ENCODE measurements at places on chromosomes 2 and 18. TPM values are rescaled to one million over a fixed set of nuclear protein-coding genes. Genes with fewer than 3 reads are reported as not detected.

Gene EFR3B
- total RNA-seq: 0.41 TPM

Gene GALNT13
- not detected for total RNA-seq

DNA sequence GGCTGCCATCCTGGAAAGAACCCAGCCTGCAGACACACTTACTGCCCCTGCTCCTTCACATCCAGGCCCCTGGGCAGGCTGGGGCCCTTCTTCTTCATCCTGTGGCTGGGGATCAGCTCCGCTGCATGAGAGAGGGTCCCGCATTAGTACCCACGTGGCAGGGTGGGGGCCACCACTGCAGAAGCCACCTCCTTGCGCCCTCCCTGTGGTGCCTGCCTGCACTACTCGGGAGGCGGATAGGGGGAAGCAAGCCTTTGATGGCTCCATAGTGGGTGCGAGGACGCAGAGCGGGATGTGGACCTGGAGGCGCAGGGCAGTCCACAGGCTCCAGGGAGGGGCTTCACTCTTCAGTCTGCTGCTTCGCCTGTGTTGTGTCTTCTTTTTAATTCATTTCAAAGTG is 46.7 kb downstream of the GPC1 start:
- DNase-seq: no peak

GRCh38 chr2:237056287-237056875 is 29.3 kb upstream of the COPS8 start:
- DNase-seq: no peak

Gene CHRNG
- not detected for total RNA-seq

GRCh38 chr2:237060534-237061312 is 25.0 kb upstream of the COPS8 start:
- peak; percentile 40 for DNase-seq

DNA sequence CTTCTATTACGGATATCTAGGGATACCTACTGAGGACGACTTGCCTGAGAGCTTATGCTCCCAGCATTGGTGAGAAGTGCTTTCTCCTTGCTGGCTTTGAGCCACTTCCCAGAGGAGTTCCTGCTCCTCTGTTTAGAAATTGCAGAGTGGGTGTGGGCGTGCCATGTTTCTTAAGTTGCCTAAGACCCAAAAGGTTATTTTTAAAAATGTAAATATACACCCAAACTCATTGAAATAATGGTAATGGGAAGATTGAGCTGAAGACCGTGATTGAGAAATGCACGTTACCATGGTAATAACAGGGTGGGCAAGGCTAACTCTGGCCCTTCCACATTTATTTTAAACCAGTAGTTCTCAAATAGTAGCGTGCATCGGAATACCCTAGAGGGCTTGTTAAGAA is 17.2 kb upstream of the TMEM200C start:
- DNase-seq: no peak

GRCh38 chr2:30362468-30363081 is 84.5 kb upstream of the LCLAT1 start:
- DNase-seq: no peak

DNA sequence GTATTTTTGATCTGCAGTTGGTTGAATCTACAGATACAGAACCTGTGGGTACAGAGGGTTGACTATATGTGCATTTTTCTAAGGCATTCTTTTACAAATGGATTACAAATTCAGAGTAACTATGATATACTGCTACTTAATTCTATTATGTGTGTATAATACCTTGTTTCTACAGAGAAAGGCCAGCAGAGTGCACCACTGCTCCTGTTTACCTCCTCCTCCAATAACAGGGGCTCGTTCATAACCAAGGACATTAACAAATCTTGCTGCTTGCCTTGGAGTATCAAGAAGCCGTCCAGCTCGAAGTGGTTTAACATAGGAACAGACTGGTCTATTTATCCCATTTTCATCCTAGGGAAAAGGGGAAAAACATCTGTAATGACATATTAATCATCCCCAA is 16.4 kb downstream of the CEP76 start:
- peak; percentile 10 for DNase-seq

GRCh38 chr18:10169064-10169562 is 255.3 kb downstream of the VAPA start:
- DNase-seq: no peak

DNA sequence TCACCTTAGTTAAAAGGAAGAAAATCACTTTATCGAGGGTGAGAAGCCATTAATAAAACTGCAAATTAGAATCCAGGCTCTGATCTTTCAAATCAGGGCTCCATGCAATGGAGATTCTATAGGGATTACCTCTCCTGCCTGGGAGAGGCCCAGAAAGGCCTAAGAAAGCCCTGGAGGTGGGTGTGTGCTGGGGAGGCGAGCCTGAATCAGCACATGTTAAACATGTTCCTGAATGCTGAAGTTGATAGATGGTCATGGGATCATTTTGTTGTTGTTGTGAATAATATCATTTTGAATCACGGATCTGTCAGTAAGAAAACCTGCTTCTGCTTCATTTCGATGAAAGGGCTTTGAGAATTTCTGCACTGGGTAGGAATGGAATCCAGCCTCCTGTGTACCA is 254.3 kb downstream of the ACKR3 start:
- DNase-seq: no peak

Gene KDSR
- 81.5 TPM for total RNA-seq

Gene WNT6
- not detected for total RNA-seq

Gene PLCL1
- 3.5 TPM for total RNA-seq
